ENCODE measurements at places on chromosomes 16 and 17. TPM values are rescaled to one million over a fixed set of nuclear protein-coding genes. Genes with fewer than 3 reads are reported as not detected.

DNA sequence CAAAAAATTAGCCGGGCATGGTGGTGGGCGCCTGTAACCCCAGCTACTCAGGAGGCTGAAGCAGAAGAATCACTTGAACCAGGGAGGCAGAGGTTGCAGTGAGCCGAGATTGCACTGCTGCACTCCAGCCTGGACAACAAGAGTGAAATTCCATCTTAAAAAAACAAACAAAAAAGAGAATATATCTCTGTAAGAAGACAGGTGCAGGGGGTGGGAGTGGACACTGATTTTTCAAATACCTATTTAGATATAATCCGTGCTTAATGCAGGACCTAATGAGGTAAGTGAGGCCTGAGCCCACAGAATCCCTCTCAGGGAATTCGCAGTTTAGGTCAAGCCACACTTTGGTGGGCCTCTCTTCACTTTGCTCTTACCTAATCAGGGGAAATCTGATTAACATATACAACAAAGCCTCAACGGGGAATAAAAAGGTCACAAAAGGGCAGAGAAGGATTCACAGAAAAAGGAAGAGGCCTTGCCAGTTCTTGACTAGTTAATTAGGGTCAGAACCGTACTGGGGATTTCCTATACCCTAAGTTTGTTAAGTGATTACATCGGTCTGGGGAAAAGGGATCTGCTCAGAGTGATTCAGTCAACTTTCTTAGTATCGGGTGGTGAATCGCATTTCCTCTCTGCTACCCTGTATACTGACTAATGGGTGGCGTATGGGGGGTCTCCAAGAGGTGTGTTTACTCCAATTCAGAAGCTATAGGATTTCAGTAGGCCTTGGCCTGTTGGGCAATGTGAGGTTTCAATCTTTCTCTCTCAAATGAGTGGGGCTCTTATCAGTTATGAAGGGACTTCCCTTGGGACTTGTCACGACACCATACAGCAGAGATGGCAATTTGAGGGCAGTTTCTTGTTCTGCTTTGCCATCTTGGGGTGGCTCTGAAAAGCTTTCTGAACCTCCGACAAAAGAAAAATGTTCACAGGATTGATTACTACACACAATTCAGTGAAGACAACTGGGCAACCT is 1.9 kb upstream of the NFAT5 start:
- peak overlapping the region; percentile 92 for H3K4me3 ChIP-seq
- no peak for DNase-seq
- no peaks in the 10 kb centered on the region for H3K27me3 ChIP-seq

DNA sequence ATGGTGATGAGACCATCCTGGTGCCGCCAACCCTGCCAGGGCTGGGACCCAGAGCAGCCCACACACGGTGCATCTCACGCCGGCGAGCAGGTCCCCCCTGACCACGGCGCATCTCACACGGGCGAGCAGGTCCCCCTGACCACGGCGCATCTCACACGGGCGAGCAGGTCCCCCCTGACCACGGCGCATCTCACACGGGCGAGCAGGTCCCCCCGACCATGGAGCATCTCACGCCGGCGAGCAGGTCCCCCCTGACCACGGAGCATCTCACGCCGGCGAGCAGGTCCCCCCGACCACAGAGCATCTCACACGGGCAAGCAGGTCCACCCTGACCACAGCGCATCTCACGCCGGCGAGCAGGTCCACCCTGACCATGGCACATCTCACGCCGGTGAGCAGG is 59.2 kb downstream of the MRM3 start:
- no peaks in the 10 kb centered on the region for H3K27me3 ChIP-seq
- H3K36me3 ChIP-seq: no peaks in the 10 kb centered on the region
- DNase-seq: peak; percentile 37
- no peaks in the 10 kb centered on the region for H3K4me1 ChIP-seq

KIF2B gene
- total RNA-seq: not detected

- peaks cover 1% of the 10 kb centered on the region for H3K36me3 ChIP-seq
- H3K4me1 ChIP-seq: peaks cover 51% of the 10 kb centered on the region
- no peaks in the 10 kb centered on the region for H3K27me3 ChIP-seq
- no peak overlapping the region for H3K27ac ChIP-seq
- no peak overlapping the region for H3K4me3 ChIP-seq
Observed at GRCh38 chr17:57106107-57106835, 21.2 kb downstream of the AKAP1 start.

GRCh38 chr16:74591876-74592650 is 14.9 kb downstream of the GLG1 start:
- H3K36me3 ChIP-seq: no peaks in the 10 kb centered on the region
- DNase-seq: no peak
- no peaks in the 10 kb centered on the region for H3K27me3 ChIP-seq
- no peak overlapping the region for H3K27ac ChIP-seq
- H3K4me1 ChIP-seq: peaks cover 11% of the 10 kb centered on the region

RPS15A gene
- 703 TPM for total RNA-seq

FSCN2 gene
- 0.42 TPM for total RNA-seq

- H3K27ac ChIP-seq: no peak overlapping the region
- no peak overlapping the region for H3K4me3 ChIP-seq
- no peaks in the 10 kb centered on the region for H3K27me3 ChIP-seq
- peaks cover 5% of the 10 kb centered on the region for H3K36me3 ChIP-seq
- no peaks in the 10 kb centered on the region for H3K4me1 ChIP-seq
Observed at GRCh38 chr16:1385232-1385631, 29.3 kb downstream of the UNKL start.

DNA sequence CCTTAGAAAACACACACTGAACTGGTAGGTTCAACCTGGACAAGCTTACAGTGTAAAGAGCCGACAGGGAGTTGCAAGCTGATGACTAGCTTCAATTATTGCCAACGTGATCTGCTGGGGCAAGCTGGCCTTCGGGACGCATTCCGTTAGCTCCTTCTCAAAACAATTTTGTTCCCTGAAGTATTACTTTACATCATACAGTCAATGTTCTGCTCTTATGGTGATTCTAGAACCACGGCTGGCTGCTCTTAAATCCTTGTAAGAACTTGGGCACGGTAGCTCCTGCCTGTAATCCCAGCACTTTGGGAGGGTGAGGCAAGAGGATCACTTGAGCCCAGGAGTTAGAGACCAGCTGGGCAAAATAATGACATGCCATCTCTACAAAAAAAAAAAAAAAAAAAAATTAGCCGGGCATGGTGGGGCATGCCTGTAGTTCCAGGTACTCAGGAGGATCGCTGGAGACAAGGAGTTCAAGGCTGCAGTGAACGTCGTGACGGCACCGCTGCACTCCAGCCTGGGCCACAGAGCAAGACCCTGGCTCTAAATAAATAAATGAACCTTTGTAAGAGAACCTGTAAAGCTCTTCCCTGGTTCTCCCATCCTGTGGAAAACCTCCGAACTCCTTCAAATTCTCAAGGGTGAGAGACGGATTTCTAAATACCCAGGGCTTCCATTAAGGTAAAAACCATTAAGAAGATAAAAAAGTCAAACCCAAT is 2.0 kb downstream of the CDIP1 start:
- no peaks in the 10 kb centered on the region for H3K27me3 ChIP-seq
- H3K27ac ChIP-seq: no peak overlapping the region
- no peaks in the 10 kb centered on the region for H3K36me3 ChIP-seq
- H3K4me1 ChIP-seq: peaks cover 9% of the 10 kb centered on the region
- no peak for DNase-seq
- H3K4me3 ChIP-seq: no peak overlapping the region

- peaks cover 6% of the 10 kb centered on the region for H3K27me3 ChIP-seq
- DNase-seq: no peak
- H3K27ac ChIP-seq: no peak within 1 kb of the TSS
- peak within 1 kb of the TSS; percentile 32 for H3K4me3 ChIP-seq
- peaks cover 8% of the 10 kb centered on the region for H3K4me1 ChIP-seq
Observed at GRCh38 chr17:74924250-74924948, at the start of gene OTOP2. OTOP2 (plus strand) TSS chr17:74924273; CDS start chr17:74924633, 360 bp downstream.

HYDIN gene
- total RNA-seq: 0.37 TPM

DNA sequence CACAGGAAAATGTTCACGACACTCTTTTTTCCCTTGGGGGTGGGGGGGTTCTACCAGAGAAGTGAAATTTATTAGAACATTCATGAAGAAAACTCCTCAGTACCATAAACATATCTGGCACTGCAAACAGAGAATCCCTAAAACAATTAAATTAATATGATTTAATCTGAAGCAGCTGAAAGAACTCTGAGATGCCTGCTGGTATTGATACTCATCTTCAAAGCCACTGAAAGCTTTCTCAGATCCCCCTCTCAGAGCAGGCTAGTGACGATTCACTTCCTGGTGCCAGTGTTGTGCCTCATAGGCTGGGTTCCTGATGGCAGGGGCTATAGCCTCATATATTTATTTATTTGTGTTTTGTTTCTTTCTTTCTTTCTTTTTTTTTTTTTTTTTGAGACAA is 52.7 kb downstream of the MYH10 start:
- no peaks in the 10 kb centered on the region for H3K27me3 ChIP-seq
- no peak overlapping the region for H3K27ac ChIP-seq
- DNase-seq: no peak
- H3K4me3 ChIP-seq: no peak overlapping the region

- H3K27ac ChIP-seq: no peak overlapping the region
- H3K4me3 ChIP-seq: no peak overlapping the region
- no peak for DNase-seq
- peaks cover 18% of the 10 kb centered on the region for H3K4me1 ChIP-seq
- no peaks in the 10 kb centered on the region for H3K27me3 ChIP-seq
Observed at GRCh38 chr16:3837851-3838586, 42.5 kb downstream of the CREBBP start.

DNA sequence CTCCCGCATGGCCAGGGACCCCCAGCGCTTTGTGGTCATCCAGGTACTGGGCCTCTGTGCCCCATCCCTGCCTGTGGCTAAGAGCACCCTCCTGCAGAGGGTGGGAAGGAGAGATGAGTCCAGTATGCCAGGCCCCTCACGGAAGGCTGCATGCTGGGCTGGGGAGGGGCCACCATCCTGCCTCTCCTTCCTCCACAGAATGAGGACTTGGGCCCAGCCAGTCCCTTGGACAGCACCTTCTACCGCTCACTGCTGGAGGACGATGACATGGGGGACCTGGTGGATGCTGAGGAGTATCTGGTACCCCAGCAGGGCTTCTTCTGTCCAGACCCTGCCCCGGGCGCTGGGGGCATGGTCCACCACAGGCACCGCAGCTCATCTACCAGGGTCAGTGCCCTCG is 3.7 kb downstream of the MIEN1 start:
- no peak for DNase-seq
- no peak overlapping the region for H3K27ac ChIP-seq
- H3K4me3 ChIP-seq: no peak overlapping the region
- peaks cover 5% of the 10 kb centered on the region for H3K4me1 ChIP-seq

- H3K27me3 ChIP-seq: no peaks in the 10 kb centered on the region
- H3K36me3 ChIP-seq: peaks cover 28% of the 10 kb centered on the region
- peaks cover 3% of the 10 kb centered on the region for H3K4me1 ChIP-seq
- H3K4me3 ChIP-seq: no peak overlapping the region
Observed at GRCh38 chr16:85923153-85924021, 24.4 kb downstream of the IRF8 start.

DNA sequence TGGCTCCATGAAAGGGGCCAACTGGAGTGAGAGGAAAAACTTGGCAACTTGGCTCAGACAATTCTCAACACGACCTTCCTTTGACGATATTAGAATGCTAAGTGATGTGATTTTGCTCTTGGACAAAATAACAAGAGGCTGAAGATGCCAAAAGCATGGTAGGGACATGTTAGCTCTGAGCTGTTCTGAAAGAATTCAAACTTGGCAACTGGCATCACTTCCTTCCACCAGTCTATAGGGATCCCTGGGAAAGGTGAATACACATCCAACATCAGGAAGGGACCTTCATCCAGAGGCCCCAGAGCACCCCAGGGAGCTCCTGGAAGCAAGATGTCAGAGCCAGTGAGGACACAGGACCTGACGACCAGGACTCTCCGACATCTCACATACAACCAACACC is 4.3 kb downstream of the KRT37 start:
- no peaks in the 10 kb centered on the region for H3K4me1 ChIP-seq
- no peaks in the 10 kb centered on the region for H3K27me3 ChIP-seq
- no peaks in the 10 kb centered on the region for H3K36me3 ChIP-seq

GRCh38 chr17:72126575-72127486 is 6.0 kb downstream of the SOX9 start:
- DNase-seq: no peak
- no peak overlapping the region for H3K4me3 ChIP-seq
- H3K27me3 ChIP-seq: peaks cover 4% of the 10 kb centered on the region
- no peaks in the 10 kb centered on the region for H3K4me1 ChIP-seq
- no peaks in the 10 kb centered on the region for H3K36me3 ChIP-seq

PLCG2 gene
- 20.8 TPM for total RNA-seq

GRCh38 chr16:62035115-62036092 is 834 bp downstream of the CDH8 start:
- peaks cover 3% of the 10 kb centered on the region for H3K27me3 ChIP-seq
- H3K4me1 ChIP-seq: no peaks in the 10 kb centered on the region
- no peak overlapping the region for H3K27ac ChIP-seq
- no peak overlapping the region for H3K4me3 ChIP-seq

NTN1 gene
- 0.14 TPM for total RNA-seq

SSTR5 gene
- total RNA-seq: not detected

PPP1R1B gene
- not detected for total RNA-seq

DNA sequence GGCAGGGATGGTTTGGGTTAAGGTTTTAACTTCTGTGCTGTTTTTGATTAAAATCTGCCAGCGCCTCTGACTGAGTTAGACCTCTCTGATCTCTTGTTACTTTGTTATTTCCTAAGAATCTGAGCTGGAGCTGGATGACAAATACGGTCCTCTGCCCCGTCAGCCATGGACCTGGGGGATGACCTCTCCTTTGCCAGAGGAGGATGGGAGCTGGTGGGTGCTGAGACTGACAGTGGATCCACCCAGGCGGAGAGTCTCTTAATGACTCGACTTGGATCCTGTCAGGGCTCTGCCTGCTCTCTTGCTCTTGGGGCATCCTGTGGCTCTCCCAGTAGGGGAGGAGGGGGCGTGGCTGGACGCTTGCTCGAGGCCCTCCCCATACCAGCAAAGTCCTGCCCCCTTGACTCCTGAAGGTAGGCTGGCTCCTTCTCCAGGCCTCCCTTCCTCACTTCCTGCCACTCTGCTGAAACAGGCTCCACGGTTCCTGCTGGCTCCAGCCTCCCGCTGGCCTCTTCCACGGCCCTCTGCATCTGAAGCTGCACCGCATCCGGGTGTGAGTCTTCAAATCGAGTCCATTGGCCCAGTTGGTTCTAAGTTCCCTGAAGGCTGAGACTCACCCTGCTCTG is 24.8 kb upstream of the MAP3K14 start:
- no peaks in the 10 kb centered on the region for H3K36me3 ChIP-seq
- H3K4me1 ChIP-seq: no peaks in the 10 kb centered on the region
- H3K4me3 ChIP-seq: no peak overlapping the region
- no peak overlapping the region for H3K27ac ChIP-seq
- H3K27me3 ChIP-seq: no peaks in the 10 kb centered on the region

ACTG1 gene
- total RNA-seq: 1,434 TPM

- DNase-seq: peak; percentile 70
- no peaks in the 10 kb centered on the region for H3K27me3 ChIP-seq
- H3K4me1 ChIP-seq: peaks cover 8% of the 10 kb centered on the region
- no peak overlapping the region for H3K27ac ChIP-seq
Observed at GRCh38 chr17:44865231-44865660, 17.6 kb downstream of the HIGD1B start.

DNA sequence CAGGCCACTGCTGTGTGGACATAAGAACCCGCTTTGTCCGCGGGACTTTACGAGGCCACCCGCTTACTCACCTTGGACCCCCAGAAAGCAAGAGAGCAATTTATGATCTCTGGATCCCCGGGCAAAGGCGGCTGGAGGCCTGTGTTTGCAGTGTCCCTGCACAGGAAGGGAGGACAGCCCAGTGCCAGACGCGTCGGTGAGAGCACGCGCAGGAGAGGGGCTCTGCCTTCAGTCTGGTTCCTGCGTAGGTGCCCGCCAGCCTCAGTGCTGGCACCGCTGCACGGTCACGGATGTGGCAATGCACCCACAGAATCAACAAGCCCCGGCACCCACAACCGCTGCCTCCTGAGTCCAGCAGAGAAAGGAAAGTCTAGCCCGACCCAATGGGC is 248.4 kb downstream of the C16orf95 start:
- H3K36me3 ChIP-seq: no peaks in the 10 kb centered on the region
- H3K27me3 ChIP-seq: no peaks in the 10 kb centered on the region
- H3K4me3 ChIP-seq: no peak overlapping the region

Data from liver (tissue), 10 donors.